H9 (cell line): ENCODE measurements at places on chromosomes 11 and 22.
A peak's percentile ranks its signal among the peaks of the same experiment; 100 is the strongest.

GRCh38 chr11:123144707-123145106, 50.3 kb downstream of the CLMP start:
- DNase-seq, result no peak

GRCh38 chr11:70650075-70650909, 252.0 kb downstream of the CTTN start:
- DNase-seq, result peak; percentile 83

GRCh38 chr11:28836285-28837081, 728.3 kb downstream of the METTL15 start:
- no peak for DNase-seq

- DNase-seq, result no peak
Measured at GRCh38 chr11:8235925-8236324, 27.8 kb downstream of the LMO1 start.

DNA sequence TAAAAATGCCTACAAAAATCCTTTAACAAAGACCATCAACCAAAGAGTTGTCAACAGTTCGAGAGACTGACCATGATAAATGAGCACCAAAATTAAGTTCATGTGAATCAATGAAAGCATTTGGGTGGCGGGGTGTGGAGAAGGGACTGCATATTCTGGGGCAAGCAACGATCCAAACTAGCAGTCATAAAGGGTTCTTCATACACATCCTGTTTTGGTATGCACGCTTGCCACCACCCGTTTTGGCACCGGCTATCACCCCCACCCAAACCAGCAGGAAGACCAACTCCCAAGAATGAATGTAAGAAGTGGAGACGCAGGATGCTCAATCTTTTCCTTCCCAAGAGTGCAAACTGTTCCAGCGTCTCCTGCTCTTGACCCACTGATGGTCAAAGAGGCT, 80.8 kb downstream of the SGSM3 start:
- DNase-seq, result no peak

DNA sequence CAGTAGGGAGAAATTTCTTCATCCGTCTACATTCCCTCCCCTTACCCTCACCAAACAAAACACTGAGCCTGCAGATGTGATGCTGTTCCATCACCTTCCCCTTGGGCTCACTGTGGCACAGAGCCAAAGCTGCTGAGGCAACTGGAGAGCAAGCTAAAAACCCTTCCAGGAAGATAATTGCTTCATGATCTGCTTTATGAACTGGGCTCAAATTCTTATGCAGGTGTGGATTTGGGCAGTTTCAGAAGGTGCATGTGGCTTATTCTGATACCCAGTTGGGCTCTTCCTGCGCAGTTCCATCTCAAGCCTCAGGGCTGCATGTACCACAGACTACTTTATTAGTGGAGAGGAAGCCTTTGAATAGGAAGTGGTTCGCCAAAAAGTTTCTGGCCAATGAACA, 58.3 kb downstream of the AAMDC start:
- no peak for DNase-seq

GRCh38 chr22:47515384-47516125, 753.1 kb downstream of the TBC1D22A start:
- DNase-seq, result no peak

DNA sequence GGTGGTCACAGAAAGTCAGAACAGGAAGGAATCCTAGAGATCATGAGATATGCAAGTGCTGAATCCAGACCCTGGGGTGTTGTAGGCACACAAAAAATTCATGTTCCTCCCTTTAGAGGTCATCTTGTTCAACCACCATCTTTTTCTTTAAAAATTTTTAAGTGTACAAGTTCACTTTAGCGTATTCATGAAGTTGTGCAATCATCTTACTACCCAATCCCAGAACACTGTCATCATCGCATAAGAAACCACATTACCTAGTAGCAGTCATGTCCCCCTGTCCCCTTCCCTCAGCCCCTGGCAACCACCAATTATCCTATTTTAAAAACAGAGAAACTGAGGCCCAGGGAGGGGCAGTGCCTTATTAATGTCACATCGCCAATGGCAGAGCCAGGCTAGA, 20.3 kb upstream of the WNT11 start:
- DNase-seq, result no peak

DNA sequence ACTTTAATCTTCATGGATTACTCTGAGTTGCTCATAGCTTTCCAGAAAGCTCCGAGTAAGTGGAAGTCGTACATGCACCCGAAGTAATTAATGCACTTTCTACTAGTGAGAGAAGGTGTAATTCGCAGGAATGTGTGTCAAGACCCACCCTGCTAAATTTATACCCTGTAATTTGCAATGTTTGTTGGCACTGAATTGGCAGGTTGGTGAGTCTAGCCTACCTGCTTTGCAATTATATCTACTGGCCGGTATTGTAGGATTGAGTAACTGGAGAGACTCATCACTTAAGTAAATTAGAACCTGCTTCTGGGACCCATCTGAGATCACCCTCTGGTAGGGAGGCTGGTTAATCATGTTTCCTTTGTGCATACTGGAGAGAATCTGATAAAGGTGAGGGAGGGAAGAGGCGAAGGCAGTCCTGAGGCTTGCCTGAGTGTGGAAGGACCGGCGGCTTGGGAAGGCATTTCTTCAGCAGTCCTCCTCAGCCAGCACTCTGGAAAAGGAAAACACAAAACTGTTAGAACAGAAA, 63.3 kb downstream of the LDLRAD3 start:
- no peak for DNase-seq

DNA sequence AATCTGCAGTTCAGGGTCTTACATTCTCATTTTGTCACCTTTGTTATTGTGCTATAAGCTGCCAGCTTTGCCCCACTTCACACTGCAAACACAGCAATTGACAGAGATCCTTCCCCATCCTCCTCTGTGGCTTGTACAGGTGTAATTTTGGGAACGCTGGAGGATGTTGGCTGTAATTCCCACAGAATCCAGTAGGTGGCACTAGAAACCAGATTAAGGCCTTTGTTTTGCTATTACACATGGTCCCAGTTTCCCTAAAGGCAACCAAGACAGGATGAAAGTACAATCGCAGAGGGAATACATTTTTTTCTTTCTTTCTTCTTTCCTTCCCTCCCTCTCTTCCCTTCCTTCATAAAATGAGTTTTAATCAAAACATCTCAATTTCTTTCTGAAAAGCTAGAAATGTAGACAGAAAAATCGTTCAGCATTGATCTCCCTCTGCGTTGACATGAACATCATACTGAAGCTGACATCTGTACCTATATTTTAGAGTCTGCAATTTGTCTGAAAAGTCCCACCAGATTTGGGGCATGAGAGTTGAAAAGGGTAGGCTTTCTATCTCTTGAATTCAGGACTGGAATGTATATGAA, 21.3 kb upstream of the NELL1 start:
- peak; percentile 49 for DNase-seq

- no peak for DNase-seq
Measured at GRCh38 chr22:33723915-33724314, 196.4 kb downstream of the LARGE1 start.

DNA sequence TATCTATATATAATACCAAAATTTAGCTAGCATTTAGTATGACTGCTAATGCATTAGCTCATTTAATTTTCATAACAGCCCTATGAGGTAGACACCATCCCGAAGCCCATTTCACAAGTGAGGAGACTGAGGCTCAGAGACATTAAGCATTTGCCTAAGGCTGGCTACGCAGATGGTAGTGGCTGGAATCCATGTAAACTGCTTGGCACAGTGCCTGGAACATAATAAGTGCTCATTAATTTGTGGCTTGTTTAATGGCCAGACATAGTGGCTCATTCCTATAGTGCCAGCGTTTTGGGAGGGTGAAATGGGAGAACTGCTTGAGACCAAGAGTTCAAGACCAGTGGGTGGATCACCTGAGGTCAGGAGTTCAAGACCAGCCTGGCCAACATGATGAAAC, 17.8 kb upstream of the TP53I11 start:
- no peak for DNase-seq

GRCh38 chr22:46187862-46188261, 37.5 kb downstream of the PPARA start:
- no peak for DNase-seq

DNA sequence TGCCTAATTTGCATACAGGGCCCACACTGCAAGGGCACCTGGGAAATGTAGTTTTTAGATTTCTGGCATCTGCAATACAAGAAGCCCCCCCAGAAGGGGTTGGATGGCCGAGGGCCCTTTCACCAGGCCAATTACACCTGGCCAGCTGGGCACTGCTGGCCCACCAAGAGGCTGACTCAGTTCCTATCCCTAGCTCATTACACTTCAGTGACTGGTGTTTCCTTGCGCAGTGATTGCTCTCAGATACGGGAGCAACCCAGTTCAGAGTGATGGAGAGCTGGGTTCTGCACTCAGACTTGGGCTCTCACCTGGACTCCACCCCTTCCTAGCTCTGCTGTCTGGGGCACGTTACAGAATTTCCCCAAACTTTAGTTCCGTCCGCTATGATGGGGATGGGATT, 81.1 kb upstream of the SHANK2 start:
- DNase-seq, result no peak

- DNase-seq, result peak; percentile 66
Measured at GRCh38 chr11:17766590-17766989, 32.0 kb downstream of the KCNC1 start.

DNA sequence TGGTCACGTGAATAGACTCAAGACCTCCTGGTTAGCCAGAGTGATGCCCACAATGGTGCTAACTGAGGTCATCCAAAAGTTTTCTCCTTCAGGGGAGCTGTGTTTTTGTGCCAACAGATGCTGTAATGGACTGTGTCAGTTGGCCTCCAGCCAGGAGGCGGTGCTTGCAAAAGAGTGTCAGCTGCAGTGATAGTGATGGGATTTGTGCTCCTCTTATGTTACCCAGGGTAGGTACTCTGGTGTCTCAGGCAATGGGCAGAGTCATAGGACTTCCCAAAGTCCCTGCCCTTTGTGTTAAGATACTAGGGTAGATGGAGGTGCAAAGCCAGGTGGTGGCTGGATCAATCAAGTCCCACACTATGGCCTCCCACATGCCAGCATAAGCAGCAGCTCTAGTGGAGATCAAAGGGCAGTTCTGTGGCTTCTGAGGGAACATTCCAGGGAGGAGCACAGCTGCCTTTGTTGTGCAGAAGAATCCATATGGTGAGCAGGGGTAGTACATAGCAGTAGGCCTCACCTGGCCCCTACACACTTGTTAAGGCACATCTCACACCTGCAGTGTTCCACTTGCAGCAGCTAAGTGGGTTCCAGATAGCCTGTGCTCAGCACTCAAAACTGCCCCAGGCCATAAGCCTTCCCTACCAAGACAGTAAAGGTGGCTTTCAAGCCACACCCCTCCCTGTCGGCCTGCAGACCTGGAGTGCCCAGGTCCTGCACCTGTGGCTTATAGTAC, 9.4 kb upstream of the FANCF start:
- DNase-seq, result peak; percentile 72
